Right renal pelvis (tissue), 4 donors: ENCODE measurements at places on chromosomes 13 and 19. TPM values are rescaled to one million over a fixed set of nuclear protein-coding genes. Genes with fewer than 3 reads are reported as not detected.

- DNase-seq, result no peak
Observed at GRCh38 chr13:85074543-85075313, 724.5 kb downstream of the SLITRK6 start.

DNA sequence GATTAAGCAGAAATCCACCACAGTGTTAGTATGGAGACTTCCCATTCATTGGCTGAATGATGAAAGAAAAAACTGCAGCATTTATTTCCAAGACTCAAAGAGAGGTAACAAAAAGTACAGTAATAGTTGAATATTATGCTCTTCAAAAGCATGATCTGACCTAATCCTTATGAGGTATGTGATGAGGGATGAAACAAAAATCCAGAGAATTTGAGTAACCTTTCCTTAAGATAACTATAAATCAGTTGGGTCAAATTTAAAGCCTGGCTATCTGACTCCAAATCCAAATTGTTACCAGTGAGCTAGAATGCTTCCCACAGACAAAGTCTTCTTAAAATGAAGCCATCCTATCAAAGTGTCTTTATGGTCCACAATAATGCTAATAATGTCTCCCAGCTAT is 38.1 kb downstream of the NUFIP1 start:
- no peak for DNase-seq

The HCN2 gene
- 0.18 TPM for polyA plus RNA-seq

GRCh38 chr19:4077007-4077374 is 10.3 kb upstream of the ZBTB7A start:
- no peak for DNase-seq

The SEMA6B gene
- polyA plus RNA-seq, result 3.5 TPM

DNA sequence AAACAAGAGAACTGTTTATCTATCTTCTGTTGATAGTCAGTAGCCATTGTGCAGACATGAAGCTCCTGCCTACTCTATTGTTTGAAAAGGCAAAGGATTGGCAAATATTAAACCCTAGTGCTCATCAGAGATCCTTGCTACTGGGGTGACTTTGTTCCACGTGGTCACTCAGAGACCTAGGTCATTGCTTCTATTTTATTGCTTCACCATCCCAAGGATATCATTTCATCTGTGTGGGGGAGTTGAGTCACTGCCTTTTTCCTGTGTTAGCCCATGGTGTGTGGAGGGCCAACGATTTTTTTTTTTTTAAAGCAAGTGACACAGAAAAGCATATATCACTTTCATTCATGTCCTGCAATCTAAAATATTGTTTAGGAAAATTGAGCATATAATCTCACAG is 254.1 kb upstream of the RXFP2 start:
- no peak for DNase-seq
